ENCODE measurements at places on chromosomes 6 and 20.
A peak's percentile ranks its signal among the peaks of the same experiment; 100 is the strongest.

GRCh38 chr6:21612067-21612745 lies 18.7 kb downstream of the SOX4 start:
- DNase-seq, result no peak

- DNase-seq, result no peak
Observed at GRCh38 chr6:36719126-36719525, 21.5 kb downstream of the RAB44 start.

DNA sequence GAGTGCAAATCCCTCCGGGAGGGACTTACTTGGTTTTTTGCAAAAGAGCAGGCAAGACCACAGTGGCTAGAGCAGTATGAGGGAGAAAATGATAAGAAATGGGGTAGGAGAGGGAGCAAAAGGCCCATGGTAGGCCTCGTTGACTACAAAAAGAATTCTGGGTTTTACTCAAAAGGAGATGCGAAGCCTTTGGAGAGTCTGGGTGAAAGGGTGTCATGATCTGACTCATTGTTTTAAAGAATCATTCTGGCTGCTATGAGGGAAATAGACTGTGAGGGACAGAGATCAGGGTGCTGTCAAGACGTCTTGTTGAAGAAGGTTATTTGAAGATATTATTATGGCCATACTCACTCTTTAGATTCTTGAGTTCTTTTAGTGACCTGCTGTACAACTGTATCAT lies 13.0 kb downstream of the TBC1D32 start:
- no peak for DNase-seq

DNA sequence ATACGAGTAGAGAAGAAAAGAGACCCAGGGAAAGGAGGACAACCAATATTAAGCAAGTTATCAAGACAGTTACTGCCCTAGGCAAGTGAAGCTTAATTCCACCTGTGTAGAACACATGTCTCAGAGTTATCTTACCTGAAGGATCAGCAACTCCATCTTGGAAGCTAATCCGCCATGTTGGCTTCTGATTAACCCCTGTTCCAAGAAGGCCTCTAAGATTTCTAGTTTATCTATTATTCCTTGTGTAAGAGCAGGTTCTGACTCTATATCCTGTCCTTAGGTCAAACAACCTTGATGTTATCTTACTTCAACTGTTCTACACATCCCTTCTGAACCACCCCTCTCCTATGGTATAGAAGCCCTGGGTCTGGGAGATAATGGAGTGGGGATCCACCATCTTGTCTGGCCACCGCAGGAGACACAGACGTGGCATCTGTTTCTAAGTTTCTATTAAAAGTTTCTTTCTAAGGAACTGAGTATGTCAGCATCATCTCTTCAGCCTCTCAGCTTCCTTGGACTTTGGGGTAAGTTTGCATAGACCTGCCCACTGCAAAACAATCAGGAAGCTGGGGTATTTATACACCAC lies 27.7 kb upstream of the PTPN1 start:
- no peak for DNase-seq

GRCh38 chr20:38125157-38126056 lies 39.7 kb downstream of the TGM2 start:
- no peak for DNase-seq

- DNase-seq, result no peak
Observed at GRCh38 chr6:11275598-11275997, 43.1 kb upstream of the NEDD9 start.

GRCh38 chr6:162576016-162576415 lies 151.6 kb downstream of the PRKN start:
- no peak for DNase-seq

GRCh38 chr20:47792021-47792618 lies 6.8 kb upstream of the SULF2 start:
- no peak for DNase-seq

DNA sequence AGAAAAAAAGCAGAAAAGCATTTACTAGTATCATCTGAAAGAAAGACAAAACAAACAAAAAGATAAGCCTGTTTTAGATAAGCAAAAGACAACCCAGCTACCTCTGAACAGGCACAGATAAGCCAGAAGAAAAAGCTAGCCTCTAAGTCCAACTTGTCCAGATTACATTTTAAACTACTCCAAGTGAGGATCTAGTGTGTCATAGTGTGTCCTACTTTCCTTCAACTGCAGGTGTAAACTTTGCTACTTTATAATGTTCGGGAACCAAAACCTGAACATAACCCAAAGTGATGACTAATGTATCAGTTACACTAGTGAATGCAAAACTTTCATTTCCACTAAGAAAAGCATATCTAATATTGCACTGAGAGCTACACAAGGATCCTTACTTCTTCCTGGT lies 19.5 kb downstream of the ADNP start:
- no peak for DNase-seq

- DNase-seq, result no peak
Observed at GRCh38 chr20:50218987-50219435, 28.4 kb downstream of the CEBPB start.

GRCh38 chr6:84805145-84805544 lies 40.7 kb upstream of the TBX18 start:
- DNase-seq, result no peak

- no peak for DNase-seq
Observed at GRCh38 chr6:75331151-75331550, 46.6 kb upstream of the TMEM30A start.

GRCh38 chr20:37956107-37956585 lies 53.2 kb downstream of the VSTM2L start:
- no peak for DNase-seq

GRCh38 chr6:113184736-113185135 lies 672.4 kb upstream of the MARCKS start:
- no peak for DNase-seq

- no peak for DNase-seq
Observed at GRCh38 chr20:54231036-54231435, 23.1 kb downstream of the PFDN4 start.

DNA sequence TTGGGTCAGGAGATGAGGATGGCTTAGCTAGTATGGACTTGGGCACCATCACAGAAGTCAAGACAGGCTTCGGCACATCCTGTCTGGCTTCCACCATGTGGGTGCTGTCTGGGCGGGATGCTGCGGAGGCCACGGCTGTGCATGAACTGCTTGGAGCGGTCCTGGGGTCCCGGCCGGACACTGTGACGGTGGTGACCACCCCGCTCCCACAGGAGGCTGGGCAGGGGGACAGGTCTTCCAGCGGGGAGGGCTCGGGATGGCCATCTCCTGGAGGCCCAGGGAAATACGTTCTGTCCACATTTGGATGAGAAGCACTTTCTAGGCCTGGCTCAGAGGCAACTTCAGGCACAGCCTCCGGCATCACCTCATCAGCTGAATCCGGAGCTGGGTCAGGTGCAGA lies 32.1 kb upstream of the TCFL5 start:
- no peak for DNase-seq

DNA sequence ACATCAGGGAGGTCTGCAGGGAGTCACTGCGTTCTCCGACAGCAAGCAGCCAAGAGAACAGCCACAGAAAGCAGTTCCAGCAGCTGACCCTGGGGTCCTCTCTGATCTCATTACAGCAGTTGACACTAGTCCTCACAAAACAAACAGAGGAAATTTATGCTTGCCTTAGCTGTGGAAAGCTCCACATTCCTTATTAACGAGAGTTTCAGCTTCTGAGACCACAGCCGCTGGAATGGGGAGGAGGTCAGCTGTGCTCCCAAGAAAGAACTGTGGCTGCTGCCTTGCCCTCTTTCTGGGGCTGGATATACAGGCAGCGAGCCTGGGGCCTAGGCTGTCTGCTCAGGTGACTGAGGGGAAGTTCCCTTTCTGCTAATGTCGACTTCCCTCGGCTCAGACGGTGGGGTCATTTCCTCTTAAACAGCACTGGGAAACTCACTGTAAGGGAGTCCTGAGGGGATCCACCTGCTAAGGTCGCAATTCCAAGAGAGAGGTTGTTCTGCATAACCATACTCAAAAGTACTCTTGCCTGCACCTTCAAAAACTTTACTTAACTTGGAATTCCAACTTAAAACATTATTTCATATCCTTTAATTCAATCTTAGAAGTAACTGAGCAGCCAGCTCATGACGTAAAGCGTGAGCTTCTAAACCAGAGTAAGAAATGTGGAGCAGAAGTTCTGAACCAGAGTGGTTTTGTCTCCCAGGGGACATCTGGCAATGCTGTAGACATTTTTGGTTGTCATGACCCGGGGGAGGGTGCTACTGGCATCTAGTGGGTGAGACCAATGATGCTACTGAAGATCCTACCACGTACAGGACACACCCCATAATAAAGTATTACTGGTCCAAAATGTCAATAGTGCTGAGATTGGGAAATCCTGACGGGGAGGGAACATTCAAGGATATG lies 80.3 kb downstream of the BACH2 start:
- DNase-seq, result no peak

DNA sequence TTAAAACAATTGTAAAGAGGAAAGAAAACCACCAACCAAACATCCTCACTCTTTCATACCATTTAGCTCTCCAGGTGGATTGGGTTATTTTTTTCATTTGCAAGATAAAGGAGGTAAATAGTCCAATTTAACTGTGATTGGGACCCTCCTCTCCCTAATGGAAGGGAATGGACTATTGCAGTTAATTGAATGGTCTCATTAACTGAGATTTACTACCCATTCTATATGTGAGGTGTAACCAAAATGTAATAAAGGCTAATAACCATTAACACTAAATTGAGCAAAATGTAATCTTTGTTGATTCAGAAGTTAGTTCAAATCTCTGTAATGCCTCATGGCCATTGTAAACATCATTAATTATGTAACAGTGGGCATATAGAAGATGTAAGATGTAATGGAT lies 105.0 kb downstream of the KLHL32 start:
- DNase-seq, result no peak

- DNase-seq, result no peak
Observed at GRCh38 chr6:49541210-49541724, 9.2 kb upstream of the C6orf141 start.

- DNase-seq, result no peak
Observed at GRCh38 chr20:38194971-38195504, 30.0 kb upstream of the TGM2 start.

DNA sequence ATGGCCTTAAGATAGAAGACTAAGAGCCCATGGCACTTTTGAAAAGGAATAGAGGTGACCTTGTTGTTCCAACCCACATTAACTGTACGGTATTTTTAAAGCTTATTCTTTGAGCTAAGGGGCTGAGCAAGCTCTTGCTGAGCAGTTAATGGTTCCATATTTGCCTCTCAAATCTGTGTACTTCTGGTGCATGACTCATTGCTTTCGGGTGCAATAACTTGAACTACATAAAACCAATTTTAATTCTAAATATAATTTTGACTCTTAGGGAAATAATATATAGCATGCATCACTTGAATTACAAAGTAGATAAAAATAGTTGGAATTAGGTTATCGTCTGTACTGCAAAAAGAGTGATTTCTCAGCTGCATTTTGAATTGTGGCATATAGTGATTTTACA lies 348.1 kb upstream of the CITED2 start:
- no peak for DNase-seq

DNA sequence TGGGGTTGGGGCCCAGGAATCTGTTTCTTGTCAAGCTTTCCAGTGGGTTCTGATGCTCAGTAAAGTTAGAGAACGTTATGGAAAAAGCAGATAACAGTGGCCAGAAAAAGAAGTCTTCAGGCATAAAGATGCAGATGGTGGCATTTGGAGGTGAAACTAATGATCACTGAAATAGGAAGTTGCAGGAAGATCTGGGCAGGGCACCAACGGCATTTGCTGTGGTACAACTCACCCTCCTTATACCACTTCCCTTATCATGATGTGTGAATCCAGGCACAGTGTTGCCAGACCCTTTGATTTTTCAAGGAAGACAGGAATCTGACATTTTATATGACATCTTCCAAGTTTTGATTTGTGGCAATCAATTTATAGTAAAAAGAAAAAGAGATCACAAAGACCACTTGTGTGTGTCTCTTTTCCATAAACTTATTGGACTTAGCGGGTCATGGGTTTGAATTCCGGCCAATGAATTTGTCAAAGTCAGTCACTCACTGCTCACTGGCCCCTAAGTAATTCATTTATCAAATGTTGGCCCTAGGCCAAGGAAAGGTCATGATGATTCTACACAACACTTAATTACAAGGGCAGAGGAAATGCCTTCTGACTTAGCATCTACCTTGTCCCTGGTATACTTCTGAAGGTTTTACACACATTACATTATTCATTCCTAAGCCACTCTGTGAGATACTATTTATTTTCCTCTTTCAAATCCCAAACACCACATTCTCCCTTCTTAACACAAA lies 37.6 kb downstream of the LAMP5 start:
- DNase-seq, result no peak

DNA sequence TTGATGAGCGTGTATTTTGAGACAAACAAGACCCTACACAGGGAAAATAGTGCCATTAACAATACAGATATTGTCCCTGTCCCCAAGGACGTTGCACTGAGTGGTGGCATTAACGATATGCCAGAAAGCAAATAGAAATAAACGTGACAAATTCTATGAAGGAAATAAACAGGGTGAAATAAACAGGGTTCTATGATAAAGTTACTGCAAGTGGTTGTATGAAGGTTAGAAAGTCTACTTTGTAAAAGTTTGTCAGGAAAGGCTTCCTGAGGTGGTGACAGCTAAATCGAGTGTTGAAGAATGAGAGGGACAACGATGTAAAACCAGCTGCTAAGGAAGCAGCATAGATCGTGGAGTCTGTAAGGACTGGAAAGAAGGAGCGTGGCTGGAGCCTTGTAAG lies 380.2 kb downstream of the LAMA2 start:
- no peak for DNase-seq

- DNase-seq, result no peak
Observed at GRCh38 chr6:126477678-126478077, 137.8 kb downstream of the CENPW start.

GRCh38 chr6:131285548-131285947 lies 150.3 kb downstream of the AKAP7 start:
- DNase-seq, result peak; percentile 35

GRCh38 chr20:20695250-20695816 lies 17.1 kb downstream of the RALGAPA2 start:
- no peak for DNase-seq

All from forelimb muscle (tissue), 1 donor.